ENCODE measurements at places on chromosomes 16 and 17.
A peak's percentile ranks its signal among the peaks of the same experiment; 100 is the strongest.

GRCh38 chr17:78174346-78174869 lies 6.0 kb downstream of the SYNGR2 start:
- no peak for DNase-seq

DNA sequence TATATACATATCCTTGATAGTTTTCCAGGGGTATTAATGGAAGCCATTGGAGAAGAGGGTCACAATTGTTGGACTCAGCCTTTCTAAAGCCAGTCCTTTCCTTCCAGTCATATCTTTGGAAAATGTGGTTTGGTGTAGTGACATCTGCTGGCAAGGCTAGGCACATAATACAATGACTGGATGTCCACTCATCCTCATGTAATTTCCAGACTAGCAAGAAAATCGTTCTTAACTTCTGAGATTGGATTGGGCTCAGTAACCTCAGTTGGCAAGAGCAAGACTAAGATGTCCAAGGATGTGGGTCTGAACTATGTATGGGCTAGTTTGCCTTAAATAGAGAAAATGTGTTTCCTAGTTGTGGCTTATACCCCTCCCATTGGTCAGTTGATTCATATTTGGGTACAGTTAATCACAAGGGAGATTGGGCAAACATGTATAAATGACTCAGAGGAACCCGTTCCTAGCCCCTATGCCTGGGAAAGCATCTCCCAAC lies 8.7 kb upstream of the KAT7 start:
- DNase-seq = no peak

- DNase-seq = peak; percentile 65
These were observed 19.0 kb upstream of the MON1B start for GRCh38 chr16:77171745-77172635.

- DNase-seq = no peak
These were observed 8.4 kb downstream of the FOXK2 start for GRCh38 chr17:82527898-82528297.

GRCh38 chr16:6602405-6602804 lies 730.2 kb upstream of the RBFOX1 start:
- no peak for DNase-seq

DNA sequence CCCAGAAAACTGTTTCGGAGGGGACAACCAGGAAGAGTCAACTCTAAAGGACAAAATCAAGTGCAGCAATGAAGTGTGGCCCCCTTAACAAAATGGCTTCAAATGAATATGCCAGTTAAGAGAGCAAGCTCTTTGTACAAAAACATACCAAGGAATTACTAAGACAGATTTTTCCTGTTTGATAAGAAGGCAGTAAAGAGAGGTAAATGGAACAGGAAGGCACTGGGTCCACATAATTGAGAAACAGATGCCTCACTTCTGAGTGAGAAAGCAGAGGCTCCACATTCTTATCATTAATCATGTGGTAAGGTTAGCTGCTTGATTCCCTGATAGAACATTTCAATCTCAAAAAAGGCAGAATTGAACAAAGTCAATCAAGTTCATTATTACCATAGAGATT lies 44.9 kb downstream of the MBTD1 start:
- DNase-seq = no peak

GRCh38 chr16:69329369-69330285 lies 761 bp downstream of the PDF start:
- DNase-seq = no peak

GRCh38 chr16:10180042-10180770 lies 2.0 kb downstream of the GRIN2A start:
- DNase-seq = no peak

DNA sequence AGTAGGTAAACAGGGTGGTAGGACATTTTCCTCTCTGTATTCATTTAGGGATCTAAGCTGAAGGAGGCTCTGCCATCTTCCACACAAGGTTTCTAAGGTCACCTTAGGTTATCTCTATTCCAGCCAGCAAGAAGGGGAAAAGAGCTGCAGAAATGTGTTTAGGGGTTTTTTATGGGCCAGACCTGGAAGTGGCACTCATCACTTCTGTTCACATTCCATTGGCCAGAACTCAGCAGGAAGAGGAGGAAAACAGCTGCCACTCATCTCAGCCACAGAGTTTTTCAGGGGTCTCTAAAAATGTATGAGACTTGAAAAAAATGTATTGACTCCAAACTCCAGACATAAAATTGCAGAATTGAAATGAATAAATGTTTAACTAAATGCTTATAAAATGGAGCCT lies 65.8 kb downstream of the FTO start:
- no peak for DNase-seq

- DNase-seq = no peak
These were observed 57.0 kb downstream of the TOX3 start for GRCh38 chr16:52489894-52490293.

- DNase-seq = peak; percentile 16
These were observed 108.5 kb upstream of the XYLT1 start for GRCh38 chr16:17578981-17579874.

DNA sequence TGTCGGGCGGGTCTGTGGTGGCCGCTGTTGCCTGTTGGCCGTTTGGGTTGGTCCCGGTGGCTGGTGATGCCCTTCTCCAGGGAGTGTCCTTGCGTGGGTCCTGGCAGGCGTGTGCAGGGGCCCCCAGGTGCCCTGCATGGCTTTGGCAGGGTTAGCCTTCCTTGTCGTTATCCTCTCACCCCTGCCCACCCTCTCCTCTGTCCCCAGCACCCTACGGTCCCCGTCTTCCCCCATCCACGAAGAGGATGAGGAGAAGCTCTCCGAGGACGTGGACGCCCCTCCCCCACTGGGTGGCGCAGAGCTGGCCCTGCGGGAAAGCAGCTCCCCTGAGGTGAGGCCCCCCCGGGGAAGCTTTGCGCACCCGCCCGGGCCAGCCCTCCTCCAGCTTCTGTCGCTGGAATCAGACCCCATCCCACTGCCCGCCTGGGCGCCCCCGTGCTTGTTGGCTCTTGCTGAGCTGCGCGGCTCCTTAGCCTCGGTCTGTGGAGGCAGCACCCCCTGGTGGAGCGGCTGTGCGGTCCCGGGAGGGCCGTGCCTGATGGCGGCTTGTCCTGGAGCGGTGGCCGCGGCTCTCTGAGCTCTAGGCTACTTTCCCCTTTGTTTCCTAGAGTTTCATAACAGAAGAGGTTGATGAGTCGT lies 10.6 kb upstream of the NUDT16L1 start:
- no peak for DNase-seq

- no peak for DNase-seq
These were observed 216.3 kb upstream of the PSMD7 start for GRCh38 chr16:74080311-74080710.
